ENCODE measurements at places on chromosomes 7 and 10.

- no peak for DNase-seq
Observed at GRCh38 chr7:132536654-132537395, 39.4 kb downstream of the PLXNA4 start.

- DNase-seq: no peak
Observed at GRCh38 chr7:51606601-51607154, 290.1 kb upstream of the COBL start.

DNA sequence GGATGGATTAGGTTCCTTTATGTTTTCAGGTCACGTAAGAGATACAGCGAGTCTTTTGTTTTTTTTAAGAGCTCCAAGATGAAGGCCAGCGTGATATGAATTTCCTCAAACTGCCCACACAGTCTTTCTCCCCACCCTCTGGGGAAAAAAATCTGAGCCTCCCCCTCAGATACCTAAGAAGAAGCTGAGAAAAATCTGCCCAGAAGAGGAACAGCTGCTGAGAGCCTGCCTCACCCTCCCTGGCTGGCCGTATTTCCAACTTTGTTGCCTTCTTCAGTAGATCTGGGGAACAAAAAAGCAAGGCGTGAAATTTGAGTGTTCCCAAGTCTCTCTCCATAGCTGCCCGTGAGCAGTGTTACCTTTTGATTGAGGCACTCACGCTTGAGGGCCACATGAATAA, 208.1 kb downstream of the KIAA1217 start:
- no peak for DNase-seq

DNA sequence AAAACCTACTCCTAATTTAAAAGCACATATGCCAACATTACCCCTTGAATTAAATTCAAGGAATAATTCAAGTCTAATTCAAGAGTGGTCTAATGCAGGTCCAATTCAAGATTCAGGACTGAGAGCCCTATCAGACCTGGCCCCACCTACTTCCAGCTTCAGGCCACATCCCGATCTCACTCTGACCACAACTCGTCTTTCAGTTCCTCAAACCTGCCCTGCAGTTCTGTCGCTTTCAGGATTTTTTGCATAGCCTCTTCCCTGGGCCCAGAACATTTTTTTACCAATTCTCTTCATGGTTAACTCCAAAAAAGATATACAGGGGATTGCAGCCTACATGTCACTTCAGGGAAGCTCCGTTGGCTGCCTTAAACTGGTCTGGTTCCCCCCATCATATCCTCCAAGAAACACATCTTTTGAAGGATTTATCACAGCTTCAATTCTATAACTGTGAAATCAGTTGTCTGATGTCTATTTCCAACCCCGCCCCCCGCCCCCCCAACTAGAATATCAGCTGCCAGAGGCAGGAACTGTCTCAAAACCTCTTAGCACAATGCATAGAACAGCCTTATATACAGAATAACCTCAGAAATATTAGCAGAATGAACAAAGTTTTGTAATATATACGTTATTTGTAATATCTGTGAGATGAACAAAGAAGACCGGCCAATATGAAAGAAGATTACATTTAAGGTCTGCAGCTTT, 20.8 kb downstream of the CCDC6 start:
- no peak for DNase-seq

- no peak for DNase-seq
Observed at GRCh38 chr10:67988606-67989005, 86.5 kb downstream of the HERC4 start.

DNA sequence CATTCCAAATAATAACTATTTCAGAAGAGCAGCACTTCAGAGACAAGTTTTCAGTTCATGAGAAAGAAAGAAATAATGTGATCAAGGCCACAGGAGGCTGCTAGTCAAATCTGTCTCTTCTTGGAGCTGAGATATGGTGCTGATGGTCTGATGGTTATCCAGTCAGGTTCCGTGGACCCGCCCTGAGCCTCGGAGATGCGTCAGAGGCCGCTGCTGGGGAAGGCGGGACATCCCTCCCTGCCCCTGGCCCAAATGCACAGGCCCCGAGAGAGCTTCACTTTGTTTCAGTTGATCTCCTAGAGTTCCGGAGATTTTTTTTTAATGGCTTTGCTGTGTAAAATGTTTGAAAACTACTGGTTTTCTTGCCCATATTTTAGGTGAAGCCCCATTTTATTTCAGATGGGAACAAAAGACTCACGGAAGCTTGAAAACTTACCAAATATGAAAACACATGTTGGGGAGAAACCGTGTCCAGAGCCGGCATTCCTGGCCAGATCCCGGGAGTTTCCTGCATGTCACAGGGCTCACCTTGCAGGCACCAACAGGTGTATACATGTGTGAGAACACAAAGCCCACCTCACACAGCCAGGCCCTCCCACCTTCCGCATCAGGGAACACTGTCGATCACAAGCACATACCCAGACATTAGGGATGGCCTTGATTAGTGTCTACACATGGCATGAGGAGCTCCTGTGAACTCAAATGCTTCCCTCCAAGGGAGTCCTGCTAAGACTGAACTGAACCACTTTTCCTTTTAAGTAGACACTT, 499.0 kb downstream of the TCERG1L start:
- no peak for DNase-seq

- DNase-seq: no peak
Observed at GRCh38 chr7:102236102-102236501, 50.6 kb upstream of the SH2B2 start.

DNA sequence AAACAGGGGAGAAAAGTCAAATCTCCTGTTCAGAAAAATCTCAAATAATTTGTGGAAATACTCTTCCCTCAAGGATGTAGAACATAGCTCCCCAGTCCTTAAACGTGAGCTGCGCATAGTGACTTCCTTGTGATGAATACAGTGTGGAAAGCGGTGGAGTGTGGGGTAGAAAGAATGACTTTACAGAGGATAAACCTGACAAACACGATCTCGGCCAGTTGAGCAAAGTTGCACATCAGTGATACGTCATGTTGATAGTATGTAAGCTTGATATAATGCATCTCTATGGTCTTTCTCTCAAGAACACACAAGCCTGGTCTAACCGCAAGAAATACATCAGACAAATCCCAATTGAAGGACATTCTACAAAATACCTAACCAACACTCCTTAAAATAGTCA, 32.0 kb upstream of the ZCCHC24 start:
- DNase-seq: no peak

- no peak for DNase-seq
Observed at GRCh38 chr10:35211390-35211789, 84.7 kb downstream of the CREM start.
